ENCODE measurements at places on chromosomes 3 and 15.

- no peak for DNase-seq
Measured at GRCh38 chr3:153979418-153980251, 141.6 kb upstream of the ARHGEF26 start.

DNA sequence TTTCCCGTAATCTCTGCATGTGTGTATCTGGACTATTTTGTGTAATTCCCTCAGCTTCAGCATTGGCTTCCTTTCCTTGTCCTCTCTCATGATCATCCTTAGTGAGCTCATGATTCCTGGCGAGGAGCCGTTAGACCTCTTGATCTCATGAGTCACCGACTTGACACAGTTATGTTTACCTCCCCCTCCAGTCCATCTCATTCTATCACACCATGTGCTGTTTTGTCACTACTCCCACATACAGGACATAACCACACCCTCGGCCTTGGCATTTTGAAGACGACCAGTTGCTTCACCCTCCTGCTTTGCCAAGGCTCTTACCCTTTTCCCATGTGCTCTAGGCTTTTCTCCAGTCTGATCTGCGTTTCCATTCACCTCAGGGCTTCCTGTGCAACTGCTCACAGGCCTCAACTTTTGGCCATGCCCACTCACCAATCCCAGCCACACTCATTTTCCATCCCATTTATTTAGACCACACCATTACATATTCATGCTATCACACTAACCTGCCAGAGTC lies 41.5 kb downstream of the CP start:
- DNase-seq: no peak

DNA sequence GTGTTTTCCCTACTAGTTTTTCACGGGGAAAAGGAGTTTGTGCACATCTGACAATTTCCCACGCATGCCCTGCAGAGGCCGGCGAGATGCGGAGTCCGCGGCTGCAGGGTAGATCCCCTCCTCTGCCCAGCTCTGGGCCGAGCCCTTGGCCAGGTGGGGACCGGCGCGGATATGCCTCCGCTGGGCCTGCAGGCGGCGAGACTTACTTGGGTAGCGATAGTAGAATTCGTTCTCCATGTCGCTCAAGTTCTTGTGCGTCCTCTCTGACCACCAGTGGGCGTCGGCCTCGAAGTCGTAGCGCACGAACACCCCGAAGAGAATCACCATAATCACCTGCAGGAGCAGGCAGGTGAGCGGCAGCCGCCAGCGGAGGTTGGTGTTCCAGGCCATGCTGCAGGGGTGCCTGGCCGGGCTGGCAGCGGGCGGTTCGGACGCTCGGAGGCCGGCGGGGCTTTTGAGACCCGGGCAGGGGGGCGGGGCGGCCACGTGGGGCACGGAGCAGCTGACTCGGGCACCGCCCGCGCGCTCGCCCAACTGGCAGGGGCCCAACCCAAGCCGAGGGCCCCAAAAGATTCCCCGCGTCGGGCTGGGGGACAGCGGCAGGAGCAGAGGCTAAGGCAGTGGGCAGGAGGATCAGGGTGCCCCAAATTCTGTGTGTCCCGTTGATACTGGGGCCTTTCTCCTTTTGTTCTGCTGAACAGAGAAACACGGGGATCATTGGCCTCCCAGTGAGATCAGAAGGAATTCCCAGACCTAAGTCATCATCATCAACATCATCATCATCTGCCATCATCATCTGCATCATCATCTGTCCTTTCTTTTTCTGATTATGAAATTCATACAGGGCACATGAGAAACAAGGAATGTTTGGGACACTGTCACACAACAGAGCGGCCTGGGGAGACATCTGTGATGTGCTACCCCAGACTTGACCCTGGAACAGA lies at the start of gene RHCG:
Gene RHCG, minus strand, starts transcription at position 429 of the 944 bp plus-strand sequence. Its CDS starts 39 bp downstream, at position 390.
- no peak for DNase-seq

- no peak for DNase-seq
Measured at GRCh38 chr3:189369636-189370035, 197.9 kb downstream of the TPRG1 start.

All from DMS79 treated with DMSO at 0.1 percent for 48 hours (cell line).